ENCODE measurements at places on chromosomes 3 and 15. TPM values are rescaled to one million over a fixed set of nuclear protein-coding genes. Genes with fewer than 3 reads are reported as not detected.

The SUCNR1 gene
- total RNA-seq, result not detected

The SLC28A1 gene
- not detected for total RNA-seq

The NANOGP8 gene
- total RNA-seq, result not detected

The ABI3BP gene
- total RNA-seq, result not detected

The LARP6 gene
- total RNA-seq, result not detected

The DNAJA4 gene
- total RNA-seq, result 39.7 TPM
